Psoas muscle (tissue), 8 donors: ENCODE measurements at places on chromosomes 4 and X. TPM values are rescaled to one million over a fixed set of nuclear protein-coding genes. Genes with fewer than 3 reads are reported as not detected.

SNCA gene
- polyA plus RNA-seq = 0.27 TPM

MAOB gene
- 39.8 TPM for polyA plus RNA-seq

OTC gene
- 0.25 TPM for polyA plus RNA-seq

N4BP2 gene
- polyA plus RNA-seq = 1.1 TPM

C4orf51 gene
- not detected for polyA plus RNA-seq

SLC39A8 gene
- 1.7 TPM for polyA plus RNA-seq

GAGE12F gene
- polyA plus RNA-seq = not detected

SLC16A2 gene
- polyA plus RNA-seq = 1.3 TPM

BEX2 gene
- polyA plus RNA-seq = 0.21 TPM

RRH gene
- polyA plus RNA-seq = not detected

CFP gene
- polyA plus RNA-seq = 0.86 TPM

ZNF330 gene
- 60.1 TPM for polyA plus RNA-seq
